Dermis microvascular lymphatic vessel endothelial cell (primary cell): ENCODE measurements at places on chromosomes 3 and 15. TPM values are rescaled to one million over a fixed set of nuclear protein-coding genes. Genes with fewer than 3 reads are reported as not detected.

Gene A4GNT
- total RNA-seq = not detected in 2 replicates

Gene FBXL22
- total RNA-seq = under 0.01 and 0.13 TPM in 2 replicates

Gene FILIP1L
- 19.0 and 20.7 TPM in 2 replicates for total RNA-seq

Gene FANCD2OS
- total RNA-seq = not detected in 2 replicates

Gene DPPA4
- total RNA-seq = not detected in 2 replicates

Gene GNB4
- total RNA-seq = 60.8 and 61.6 TPM in 2 replicates

Gene ADGRG7
- total RNA-seq = not detected in 2 replicates
